ENCODE measurements at places on chromosomes 4 and X.

- no peak for DNase-seq
These were observed 574 bp upstream of the CFAP97 start for GRCh38 chr4:185204238-185204910.

DNA sequence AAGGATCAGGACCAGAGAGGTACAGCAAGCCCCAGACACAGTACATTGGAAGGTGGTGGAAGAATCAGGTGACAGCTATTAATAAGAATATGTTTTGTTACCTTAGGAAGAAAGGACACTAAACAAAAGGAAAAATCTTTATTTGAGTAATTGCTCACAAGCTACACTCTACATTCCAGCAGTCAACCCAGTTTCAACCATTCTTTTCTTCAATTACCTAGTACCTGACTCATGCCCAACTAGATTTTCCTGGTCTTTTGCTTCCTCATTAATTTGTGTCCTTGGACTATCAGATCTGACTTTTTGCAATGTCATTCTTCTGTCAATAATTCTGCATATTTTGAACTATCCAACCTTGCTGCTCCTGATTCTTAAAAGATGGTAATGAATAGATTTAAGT is 22.5 kb upstream of the GLRA2 start:
- DNase-seq, result no peak

GRCh38 chrX:154443479-154443910 is 446 bp upstream of the FAM50A start:
- DNase-seq, result no peak

DNA sequence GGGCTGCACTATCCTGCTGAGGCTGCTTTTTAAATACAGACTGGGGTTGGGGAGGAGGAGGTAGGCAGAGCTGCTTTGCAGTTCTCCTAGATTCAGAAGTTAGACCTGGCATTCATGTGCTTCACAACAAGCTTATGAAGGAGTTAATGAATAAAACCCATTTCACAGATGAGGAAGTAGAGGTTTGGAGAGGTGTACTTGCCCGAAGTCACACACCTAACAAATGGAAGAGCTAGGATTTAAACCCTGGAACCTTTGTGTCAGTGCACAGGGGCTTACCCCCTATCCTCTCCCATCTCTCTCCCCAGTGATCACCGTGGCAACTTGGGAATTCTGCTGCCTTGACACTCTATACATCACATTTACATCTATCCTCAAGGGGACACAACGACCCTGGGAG is 3.6 kb upstream of the MTM1 start:
- no peak for DNase-seq

GRCh38 chrX:139882299-139882698 is 50.6 kb downstream of the ATP11C start:
- DNase-seq, result no peak

- DNase-seq, result no peak
These were observed 111.8 kb upstream of the STIM2 start for GRCh38 chr4:26748811-26749210.

- DNase-seq, result no peak
These were observed 7.1 kb upstream of the FAM149A start for GRCh38 chr4:186097386-186097785.

- no peak for DNase-seq
These were observed 715.4 kb downstream of the GRXCR1 start for GRCh38 chr4:43607827-43608461.

DNA sequence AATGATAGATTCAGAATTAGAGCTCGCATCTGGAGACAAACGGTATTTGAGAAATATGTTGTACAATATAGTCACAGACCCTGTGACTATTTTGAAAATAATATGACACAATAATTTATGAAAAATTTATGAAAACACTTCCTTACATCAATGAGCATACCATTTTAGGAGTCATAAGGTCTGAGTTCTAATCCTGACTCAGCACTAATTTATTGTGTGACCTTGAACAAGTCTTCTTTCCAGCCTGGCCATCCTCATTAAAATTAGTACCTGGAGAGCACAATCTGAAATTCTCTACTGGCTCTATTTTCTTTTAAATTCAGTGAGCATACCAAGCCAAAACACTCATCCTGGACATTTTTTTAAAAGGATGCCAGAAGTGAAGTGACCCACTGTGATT is 622.3 kb downstream of the SMARCA1 start:
- no peak for DNase-seq

DNA sequence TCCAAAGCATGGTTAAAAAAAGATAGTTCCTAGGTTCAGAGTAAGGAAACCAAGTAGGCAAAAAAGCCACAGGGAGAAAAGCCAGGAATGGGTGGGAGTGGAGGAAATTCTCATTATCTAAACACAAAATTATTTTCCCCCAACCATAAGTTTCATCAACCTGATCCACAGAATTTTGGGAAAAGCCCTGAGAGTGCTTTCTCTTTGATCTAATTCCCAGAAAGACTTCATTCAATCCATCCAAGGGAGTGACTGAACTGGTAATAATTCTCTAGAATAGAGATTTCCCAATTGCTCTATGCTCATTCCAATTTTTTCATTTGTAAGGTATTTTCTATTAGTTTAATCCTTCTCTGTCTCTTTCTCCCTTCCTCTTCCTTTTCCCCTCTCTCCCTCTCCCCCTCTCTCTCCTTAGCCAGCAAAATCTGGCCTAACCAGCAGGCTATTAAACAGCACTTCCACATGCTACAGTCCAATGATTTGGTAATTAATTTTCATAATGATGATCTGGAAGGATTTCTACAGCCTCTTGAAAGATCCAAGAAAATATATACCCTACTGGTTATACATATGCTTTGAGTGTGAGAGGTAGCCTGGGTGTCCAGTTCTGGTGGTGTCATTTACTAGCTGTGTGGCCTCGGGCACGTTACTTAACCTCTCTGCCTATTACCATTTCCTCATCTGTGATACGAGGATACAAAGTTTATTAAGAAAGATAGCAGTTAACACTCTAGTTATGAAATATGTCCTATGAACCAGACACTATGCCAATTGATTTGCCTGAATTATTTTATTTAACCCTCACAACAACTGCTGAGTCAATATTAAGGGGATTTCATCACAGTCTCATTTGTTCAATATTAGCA is 251.5 kb upstream of the RASGEF1B start:
- no peak for DNase-seq

- DNase-seq, result no peak
These were observed 226.9 kb downstream of the ARHGAP24 start for GRCh38 chr4:85701861-85702321.

DNA sequence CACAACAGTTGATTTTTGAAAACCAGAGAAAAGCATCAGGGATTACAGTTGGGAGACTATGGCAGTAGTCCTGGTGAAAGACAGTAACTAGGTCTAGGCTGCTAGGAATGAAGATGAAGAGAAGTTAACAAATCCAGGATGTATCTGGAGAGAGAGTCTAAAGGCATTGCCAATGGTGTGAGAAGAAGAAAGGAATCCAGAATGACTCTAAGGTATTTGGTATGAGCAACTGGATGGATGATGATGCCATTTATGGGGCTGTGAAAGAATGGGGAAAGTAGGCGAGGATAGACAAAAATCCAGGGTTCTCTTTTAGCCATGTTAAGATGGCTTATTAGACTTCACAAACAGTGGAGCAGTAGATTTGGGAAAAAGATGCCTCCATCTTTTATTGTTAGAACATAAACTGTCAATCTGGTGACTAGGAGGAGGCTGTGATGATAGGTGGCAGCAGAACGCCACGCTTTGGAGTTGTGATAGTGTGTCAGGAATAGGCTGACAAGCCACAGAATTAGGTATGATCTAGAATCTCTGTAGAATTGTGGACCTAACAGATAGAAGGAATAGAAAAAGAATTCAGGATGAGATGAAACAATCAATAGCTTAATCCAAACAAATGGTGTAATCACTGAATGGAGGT is 27.3 kb upstream of the JADE1 start:
- DNase-seq, result peak; percentile 11
